ENCODE measurements at places on chromosomes 3 and 15.

DNA sequence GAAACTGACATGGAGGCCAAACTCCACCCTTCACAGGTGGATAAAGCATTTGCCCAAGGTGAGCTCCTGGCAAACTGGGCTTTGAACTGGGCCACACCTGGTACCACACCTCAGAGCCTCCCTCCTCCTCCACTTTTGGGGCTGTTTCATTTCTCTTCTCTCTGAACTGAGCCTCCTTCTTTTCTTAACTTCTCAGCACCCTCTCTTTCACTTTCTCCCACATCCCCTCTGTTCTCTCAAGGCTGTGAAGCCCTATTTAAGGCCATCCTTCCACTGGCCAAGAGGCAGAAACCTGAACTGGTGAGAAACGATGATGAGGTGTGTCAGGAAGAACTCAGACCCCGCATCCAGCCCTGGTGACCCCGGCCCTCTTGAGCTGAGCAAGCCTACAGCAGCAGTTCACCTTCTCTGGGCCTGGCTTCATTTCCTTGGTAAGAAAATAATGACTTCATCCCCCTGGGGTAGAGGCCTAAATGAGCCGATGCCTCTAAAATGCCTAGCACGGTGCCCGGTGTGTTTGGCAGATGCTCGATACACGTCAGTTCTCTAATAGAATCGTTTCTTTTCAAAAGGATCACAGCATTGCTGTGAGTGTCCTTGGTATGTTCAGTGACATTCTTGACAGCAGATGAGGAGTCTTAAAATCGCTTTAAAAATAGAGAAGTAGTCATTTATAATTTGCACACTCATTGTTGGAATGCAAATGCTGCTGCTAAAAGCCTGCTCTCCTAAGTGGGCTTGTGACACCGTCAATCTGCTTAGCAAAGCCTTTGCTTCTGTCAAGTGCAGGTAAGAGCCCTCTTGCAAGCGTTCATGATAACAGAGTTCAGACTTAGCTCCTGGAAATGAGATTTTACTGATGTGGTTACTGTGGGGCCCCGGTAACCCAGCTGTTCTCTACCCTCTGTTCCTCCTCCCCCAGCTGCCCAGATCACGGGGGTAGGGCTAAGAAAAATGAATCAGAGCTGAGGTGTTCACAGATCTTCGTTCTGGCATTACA, 97.7 kb upstream of the ATP2B2 start:
- DNase-seq: peak; percentile 52

DNA sequence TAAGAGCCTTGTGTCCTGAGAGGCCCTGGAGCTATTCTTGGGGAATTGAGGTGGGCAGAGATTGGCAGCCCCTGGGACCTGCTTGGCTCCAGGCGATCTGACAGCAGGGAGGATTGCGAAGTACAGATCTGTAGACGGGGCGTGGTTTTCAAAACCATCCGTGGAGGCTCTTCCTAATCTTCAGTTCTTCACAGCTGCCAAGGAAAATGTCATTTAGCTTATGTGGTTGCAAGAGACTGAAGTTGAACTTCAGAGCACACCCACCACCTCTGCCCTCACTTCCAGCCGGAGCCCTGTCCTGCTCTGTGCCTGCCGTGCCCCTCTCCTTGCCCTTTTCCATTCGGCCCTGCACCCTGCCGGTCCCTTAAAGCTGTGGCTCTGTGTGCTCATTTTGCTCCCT, 12.9 kb downstream of the NISCH start:
- DNase-seq: no peak

DNA sequence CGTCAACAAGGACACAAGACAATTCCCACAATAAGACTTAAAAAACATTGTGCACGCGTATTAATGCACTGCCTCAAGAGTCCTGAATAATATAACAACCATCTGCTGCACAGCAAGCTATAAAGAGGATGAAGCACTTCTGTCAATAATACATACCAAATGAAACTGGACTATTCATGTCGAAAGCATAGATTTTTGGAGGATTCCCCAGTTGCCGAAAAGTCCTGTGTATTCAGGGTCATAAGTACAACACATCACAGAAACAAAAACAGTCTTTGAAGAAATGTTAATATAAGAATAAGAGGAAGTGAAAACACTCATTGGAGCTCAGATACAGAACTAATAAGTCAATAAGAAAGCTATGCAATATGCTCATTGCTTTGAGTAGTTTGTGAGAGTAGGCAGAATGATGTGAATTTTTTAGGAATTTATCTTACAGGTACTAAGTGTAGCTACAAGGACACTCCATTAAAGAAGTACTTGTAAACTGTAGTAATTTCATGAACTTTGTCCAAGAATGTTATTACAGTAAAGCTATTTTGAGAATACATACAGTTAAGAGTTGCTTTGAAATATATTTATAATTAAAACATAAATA, 31.6 kb downstream of the CBLB start:
- no peak for DNase-seq

GRCh38 chr3:111890051-111890580, 31.1 kb downstream of the PHLDB2 start:
- no peak for DNase-seq

DNA sequence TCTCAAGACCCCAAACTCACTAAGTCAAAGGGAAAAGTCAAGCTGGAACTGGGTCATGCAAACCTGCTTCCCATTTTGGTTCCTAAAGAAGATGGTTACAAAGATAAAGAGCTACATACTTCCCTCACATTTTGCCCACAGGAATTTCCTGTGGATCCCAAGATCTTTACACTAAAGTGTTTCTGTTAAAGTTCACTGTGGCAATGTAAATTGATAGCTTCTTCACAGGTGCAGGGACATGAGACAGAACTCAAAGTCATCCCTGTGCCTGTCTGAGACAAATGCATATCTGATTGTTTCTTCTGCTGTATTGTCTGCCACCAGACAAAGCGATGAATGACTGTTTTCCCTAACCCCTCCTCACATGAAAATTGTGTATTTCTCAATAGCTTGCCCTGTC, 567.8 kb downstream of the ZIC1 start:
- no peak for DNase-seq

- no peak for DNase-seq
Observed at GRCh38 chr3:128878556-128879124, 780 bp upstream of the ACAD9 start.

DNA sequence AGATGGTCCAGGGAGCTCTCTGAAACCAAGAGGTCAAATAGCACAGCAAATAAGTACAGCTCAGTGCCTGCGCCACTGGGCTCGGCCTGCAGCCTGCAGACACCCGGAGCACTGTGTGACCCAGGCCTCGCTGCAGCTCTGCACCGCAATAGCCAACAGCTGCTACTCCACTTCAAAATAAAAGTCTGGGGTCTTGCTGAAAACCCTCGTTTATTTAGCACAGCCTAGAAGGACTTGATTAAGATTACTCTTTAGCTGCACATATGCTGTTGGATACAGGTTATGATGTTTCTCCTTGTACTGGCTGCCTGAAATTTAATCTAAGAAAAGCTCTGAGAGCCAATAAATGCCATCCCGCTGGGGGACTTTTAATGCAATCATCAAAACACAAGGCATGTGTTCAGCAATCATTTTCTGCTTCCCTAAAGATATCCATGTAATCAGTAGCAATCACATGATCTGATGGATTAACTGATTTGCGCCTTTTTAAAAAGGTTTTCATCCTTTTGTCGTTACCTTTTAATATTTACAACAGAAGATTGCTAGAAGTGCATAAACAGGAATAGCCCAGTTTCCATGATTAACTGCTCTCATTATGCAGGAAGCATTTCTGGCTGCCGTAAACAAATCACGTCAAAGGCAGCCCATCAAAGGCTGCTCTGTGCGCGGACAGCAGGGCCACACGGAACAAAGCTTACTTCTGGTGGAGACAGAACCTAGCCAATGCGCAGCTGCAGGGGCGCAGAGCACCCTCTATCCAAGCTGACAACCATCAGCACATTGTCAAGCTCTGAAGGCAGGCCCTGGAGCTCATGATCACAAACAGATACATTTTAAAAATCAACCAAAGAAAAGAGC, 58.8 kb downstream of the CLASP2 start:
- DNase-seq: no peak

GRCh38 chr15:81157195-81157938, 23.3 kb downstream of the CFAP161 start:
- no peak for DNase-seq

DNA sequence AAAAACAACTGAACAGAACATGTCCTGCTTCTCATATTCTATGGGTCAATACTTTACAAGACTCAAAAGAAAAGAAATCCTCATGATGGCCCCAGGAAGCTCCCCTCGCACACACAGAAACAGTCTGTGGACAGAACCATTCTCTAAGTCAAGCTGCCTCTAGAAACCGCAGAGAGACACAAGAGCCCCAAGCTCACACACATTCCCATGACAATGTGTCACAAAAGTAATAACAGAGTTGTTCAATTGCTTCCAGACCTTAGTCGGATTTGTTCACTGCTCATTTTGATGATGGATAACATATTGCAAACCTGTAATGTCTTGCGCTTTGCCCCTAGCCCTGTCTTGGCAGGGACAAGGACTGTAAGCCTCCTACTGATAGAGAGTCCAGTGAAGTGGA, 60.9 kb downstream of the UMPS start:
- no peak for DNase-seq

- peak; percentile 46 for DNase-seq
Observed at GRCh38 chr3:49602877-49603411, 48.7 kb downstream of the BSN start.

DNA sequence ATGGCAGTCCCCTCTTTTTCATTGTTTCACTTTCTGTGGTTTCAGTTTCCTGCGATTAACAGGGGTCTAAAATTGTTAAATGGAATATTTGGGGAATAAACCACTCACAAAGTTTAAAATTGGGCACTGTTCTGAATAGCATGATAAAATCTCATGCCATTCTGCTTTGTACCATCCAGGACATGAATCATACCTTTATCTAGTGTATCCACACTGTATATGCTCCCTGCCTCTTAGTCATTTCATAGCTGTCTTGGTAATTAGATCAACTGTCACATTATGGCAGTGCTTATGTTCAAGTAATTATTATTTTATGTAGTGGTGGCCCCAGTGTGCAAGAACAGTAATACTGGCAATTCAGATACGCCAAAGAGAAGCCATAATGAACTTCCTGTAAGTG, 734.5 kb downstream of the ZPLD1 start:
- DNase-seq: no peak

- DNase-seq: no peak
Observed at GRCh38 chr3:20307383-20307782, 121.4 kb upstream of the SGO1 start.

DNA sequence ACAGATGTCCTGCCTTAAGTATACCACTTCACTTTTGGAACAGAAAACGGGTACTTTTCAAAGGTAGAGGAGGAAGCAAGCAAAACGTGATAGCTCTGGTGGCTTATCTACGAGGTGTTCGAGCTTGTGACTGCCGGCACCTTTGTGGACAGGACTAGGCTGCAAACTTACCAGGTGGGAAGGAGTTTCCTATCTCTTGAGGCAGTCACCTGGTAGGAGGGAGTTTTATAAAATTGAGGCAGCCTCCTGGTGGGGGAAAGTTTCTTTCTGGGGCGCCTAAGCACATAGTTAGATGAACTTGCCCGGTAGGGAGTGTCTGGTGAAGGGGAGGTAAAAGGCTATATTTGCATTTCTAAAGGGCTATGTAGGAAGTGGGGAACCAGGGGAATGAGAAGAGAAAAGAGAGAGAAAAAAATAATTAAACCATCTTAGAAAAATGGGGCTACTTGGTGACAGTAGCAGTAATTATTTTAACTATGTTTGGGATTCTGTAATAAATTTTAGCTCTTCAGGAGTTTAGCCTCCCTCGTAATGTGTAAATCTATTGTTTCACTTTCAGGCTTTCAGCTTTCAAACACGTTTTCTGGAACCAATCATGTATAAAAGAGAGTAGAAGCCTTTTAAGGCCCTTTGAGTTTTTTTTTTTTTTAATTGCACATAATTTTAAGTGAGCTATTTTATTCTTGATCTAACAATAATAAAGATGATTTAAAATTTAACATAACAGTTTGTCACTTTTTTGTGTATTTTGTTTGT, 131.0 kb downstream of the IL5RA start:
- no peak for DNase-seq

- no peak for DNase-seq
Observed at GRCh38 chr3:101962055-101962454, 112.7 kb downstream of the NFKBIZ start.

DNA sequence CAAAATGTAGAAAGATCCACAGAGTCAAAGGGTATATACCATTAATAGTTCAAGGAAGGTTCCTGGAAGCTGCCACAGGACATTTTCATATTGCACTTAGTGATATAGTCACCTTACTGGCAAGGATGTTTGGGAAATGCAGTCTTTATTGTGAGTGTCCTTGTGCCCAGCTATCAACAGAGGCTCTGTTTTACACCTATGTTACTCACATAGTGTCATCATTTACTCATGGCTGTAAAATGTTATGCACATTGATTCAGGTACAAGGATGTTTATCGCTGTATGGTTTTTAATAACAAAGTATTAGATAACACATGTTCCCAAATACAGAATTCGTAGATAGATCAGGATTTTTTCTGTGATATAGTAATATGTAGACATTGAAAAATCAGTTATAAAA, 50.9 kb downstream of the ZPLD1 start:
- DNase-seq: no peak

GRCh38 chr3:72655131-72655551, 193.1 kb downstream of the SHQ1 start:
- DNase-seq: no peak

- no peak for DNase-seq
Observed at GRCh38 chr15:101525087-101525669, 35.7 kb upstream of the PCSK6 start.

DNA sequence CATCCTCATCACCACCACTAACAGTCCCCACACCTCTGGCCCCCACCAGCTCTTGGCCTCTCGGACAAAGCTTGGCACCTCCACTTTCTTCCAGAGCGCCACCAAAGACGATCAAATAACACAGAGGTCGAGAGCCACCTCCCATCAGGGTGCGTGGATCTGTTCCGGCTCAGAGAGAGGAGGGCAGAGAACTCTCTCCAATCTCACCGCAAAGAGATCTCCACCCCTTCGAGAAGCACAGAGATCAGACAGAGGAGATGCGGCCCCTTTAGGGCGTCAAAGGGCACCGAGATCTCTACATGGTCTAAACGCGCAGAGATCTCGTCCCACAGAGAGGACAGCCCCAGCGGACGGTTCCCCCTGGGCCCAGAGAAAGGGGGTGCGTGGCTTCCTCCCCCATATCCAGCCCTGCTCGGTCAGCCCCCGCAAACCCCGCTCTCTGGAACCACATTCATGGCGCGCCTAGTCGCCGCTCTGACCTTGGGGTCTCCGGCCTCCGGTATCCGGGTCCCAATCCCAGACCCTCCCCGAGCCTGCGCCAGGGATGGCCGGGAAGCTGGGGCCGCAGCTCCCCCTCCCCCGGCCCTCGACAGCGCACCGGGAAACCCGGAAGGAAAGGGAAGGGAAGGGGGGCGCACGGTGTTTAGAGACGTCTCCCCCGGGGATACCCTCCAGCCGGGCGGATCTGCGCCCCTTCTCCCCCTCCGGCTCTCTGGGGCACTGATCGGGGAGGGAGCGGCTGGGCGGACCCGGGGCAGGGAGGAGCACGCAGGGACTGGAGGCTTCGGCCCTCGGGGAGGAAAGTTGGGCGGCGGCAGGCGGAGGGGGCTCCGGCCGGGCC, 608 bp downstream of the SCN5A start:
- no peak for DNase-seq

DNA sequence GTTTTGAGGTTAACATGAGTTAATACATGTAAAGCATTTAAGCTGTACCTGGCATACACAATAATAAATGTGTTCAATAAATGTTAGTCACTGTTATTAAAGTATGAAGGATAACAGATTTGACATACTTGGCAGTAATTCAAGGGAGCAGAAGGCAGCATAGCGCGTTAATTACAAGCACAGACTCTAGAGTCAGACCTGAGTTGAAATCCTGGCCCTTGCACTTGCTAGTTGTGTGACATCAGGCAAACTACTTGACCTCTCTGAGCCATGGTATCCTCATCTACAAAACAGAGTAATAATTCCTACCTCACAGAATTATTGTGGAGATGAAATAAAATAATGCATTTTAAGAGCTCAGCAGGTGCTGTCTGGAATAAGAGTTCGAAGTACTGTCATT, 5.4 kb downstream of the IFT122 start:
- DNase-seq: no peak

Data from activated CD4-positive, alpha-beta T cell treated with anti-CD3 and anti-CD28 coated beads for 1 hour (primary cell).